ENCODE measurements at places on chromosomes 4 and X. TPM values are rescaled to one million over a fixed set of nuclear protein-coding genes. Genes with fewer than 3 reads are reported as not detected.
A peak's percentile ranks its signal among the peaks of the same experiment; 100 is the strongest.

MAGIX gene
- total RNA-seq = 1.5 TPM

GRCh38 chr4:114466299-114466698, 132.3 kb upstream of the UGT8 start:
- no peak overlapping the region for H3K27ac ChIP-seq
- peaks cover 14% of the 10 kb centered on the region for H3K27me3 ChIP-seq
- no peaks in the 10 kb centered on the region for H3K36me3 ChIP-seq

DNA sequence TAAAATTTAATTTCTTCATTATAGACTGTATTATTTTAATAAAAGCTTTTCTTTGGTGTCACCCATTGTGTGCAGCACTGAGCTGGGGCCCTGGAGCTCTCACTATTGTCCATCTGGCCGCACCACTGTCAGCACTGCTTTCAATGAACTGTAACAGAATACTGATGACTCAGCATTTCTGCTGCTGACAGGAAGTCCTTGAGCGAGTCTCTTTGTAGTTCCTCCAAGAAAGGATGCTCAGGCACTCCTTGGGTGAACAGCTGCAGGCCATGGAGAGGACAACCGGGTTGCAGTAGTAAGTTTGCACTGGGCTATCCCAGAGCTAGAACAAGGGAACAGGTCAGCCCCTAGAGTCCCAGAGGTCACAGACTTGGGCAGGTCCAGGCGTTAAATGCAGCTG, 81.6 kb downstream of the SORBS2 start:
- H3K4me3 ChIP-seq = no peak overlapping the region
- peaks cover 11% of the 10 kb centered on the region for H3K27me3 ChIP-seq
- peaks cover 13% of the 10 kb centered on the region for H3K4me1 ChIP-seq
- H3K27ac ChIP-seq = no peak overlapping the region
- DNase-seq = no peak
- H3K36me3 ChIP-seq = no peaks in the 10 kb centered on the region

- H3K27ac ChIP-seq = no peak overlapping the region
- H3K4me3 ChIP-seq = no peak overlapping the region
- peaks cover 5% of the 10 kb centered on the region for H3K4me1 ChIP-seq
- H3K27me3 ChIP-seq = no peaks in the 10 kb centered on the region
- H3K36me3 ChIP-seq = no peaks in the 10 kb centered on the region
These were observed 170.7 kb downstream of the SLIT2 start for GRCh38 chr4:20422398-20422797.

HMX1 gene
- total RNA-seq = not detected

SRD5A3 gene
- 5.7 TPM for total RNA-seq

- no peaks in the 10 kb centered on the region for H3K36me3 ChIP-seq
- H3K27ac ChIP-seq = no peak overlapping the region
- H3K27me3 ChIP-seq = peaks cover 7% of the 10 kb centered on the region
- H3K4me3 ChIP-seq = no peak overlapping the region
These were observed 32.3 kb downstream of the SUPT20HL1 start for GRCh38 chrX:24392709-24393108.

FRMD7 gene
- not detected for total RNA-seq

VSIG4 gene
- total RNA-seq = not detected

- H3K4me3 ChIP-seq = no peak overlapping the region
- H3K4me1 ChIP-seq = peaks cover 5% of the 10 kb centered on the region
- no peak for DNase-seq
- H3K27me3 ChIP-seq = no peaks in the 10 kb centered on the region
- H3K36me3 ChIP-seq = no peaks in the 10 kb centered on the region
These were observed 58.0 kb downstream of the PPEF2 start for GRCh38 chr4:75844151-75844662.

GRCh38 chr4:113613503-113613902, 148.0 kb downstream of the CAMK2D start:
- H3K27me3 ChIP-seq = no peaks in the 10 kb centered on the region
- H3K36me3 ChIP-seq = peaks cover 15% of the 10 kb centered on the region
- H3K4me3 ChIP-seq = no peak overlapping the region
- DNase-seq = no peak
- peak overlapping the region; percentile 2 for H3K27ac ChIP-seq

DNA sequence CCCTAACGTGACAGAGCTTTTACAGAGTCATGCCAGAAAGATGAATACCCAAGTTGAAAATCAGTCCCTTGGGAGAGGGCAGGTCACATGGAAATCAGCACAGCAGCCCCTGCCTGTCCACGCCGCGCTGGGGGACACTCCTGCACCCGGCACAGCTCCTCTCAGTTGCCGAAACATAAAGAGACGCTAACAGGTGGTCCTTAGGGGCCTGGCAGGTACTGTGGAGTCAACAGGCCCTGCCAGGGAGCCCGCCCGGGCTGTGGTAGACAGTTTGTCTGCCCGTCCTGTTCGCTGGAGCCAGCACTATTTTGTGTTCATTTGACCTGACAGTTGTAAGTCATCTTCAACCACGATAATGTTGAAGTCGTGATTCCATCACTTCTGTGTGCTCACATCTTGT, 30.5 kb downstream of the NELFA start:
- H3K27ac ChIP-seq = no peak overlapping the region
- no peak overlapping the region for H3K4me3 ChIP-seq
- H3K4me1 ChIP-seq = no peaks in the 10 kb centered on the region
- H3K27me3 ChIP-seq = no peaks in the 10 kb centered on the region

- no peak overlapping the region for H3K4me3 ChIP-seq
- peaks cover 13% of the 10 kb centered on the region for H3K4me1 ChIP-seq
- no peaks in the 10 kb centered on the region for H3K36me3 ChIP-seq
- H3K27ac ChIP-seq = no peak overlapping the region
- DNase-seq = no peak
These were observed 31.4 kb upstream of the RBPJ start for GRCh38 chr4:26289401-26289800.

- no peaks in the 10 kb centered on the region for H3K27me3 ChIP-seq
- H3K4me1 ChIP-seq = no peaks in the 10 kb centered on the region
- no peaks in the 10 kb centered on the region for H3K36me3 ChIP-seq
- H3K27ac ChIP-seq = no peak overlapping the region
These were observed 135.7 kb upstream of the SCML1 start for GRCh38 chrX:17601441-17602200.

TEX11 gene
- total RNA-seq = not detected

GRCh38 chr4:113292371-113293042, 243.1 kb downstream of the ANK2 start:
- no peak overlapping the region for H3K27ac ChIP-seq
- no peaks in the 10 kb centered on the region for H3K36me3 ChIP-seq
- DNase-seq = no peak
- H3K4me3 ChIP-seq = no peak overlapping the region
- H3K27me3 ChIP-seq = no peaks in the 10 kb centered on the region
- H3K4me1 ChIP-seq = no peaks in the 10 kb centered on the region

CD38 gene
- total RNA-seq = 5.8 TPM

DNA sequence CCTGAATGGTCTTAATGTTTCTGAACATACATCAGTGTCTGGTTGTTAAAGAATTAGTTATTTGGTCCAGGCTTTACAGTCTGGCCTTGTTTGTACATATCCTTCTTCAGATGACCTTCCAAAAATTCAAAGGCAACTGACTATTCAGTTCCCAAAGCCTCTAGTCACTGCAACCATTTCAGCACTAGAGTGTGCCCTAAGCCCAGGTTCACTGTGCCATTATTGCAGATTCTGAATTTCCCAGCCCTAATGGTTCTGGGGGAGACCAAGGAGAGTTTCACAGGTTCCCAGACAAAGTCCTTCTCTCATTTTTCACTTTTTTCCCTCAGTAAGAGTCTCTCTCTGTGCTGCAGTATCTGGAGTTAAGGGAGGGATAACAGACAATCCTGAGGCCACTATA, 235.8 kb downstream of the TRAM1L1 start:
- no peaks in the 10 kb centered on the region for H3K36me3 ChIP-seq
- H3K4me1 ChIP-seq = no peaks in the 10 kb centered on the region
- no peaks in the 10 kb centered on the region for H3K27me3 ChIP-seq
- H3K27ac ChIP-seq = no peak overlapping the region

GRCh38 chr4:37762991-37763368, 63.5 kb upstream of the PGM2 start:
- no peak overlapping the region for H3K27ac ChIP-seq
- peaks cover 10% of the 10 kb centered on the region for H3K4me1 ChIP-seq
- no peaks in the 10 kb centered on the region for H3K36me3 ChIP-seq
- no peak for DNase-seq

- no peak overlapping the region for H3K4me3 ChIP-seq
- H3K4me1 ChIP-seq = no peaks in the 10 kb centered on the region
- no peak overlapping the region for H3K27ac ChIP-seq
- no peak for DNase-seq
- no peaks in the 10 kb centered on the region for H3K36me3 ChIP-seq
- peaks cover 24% of the 10 kb centered on the region for H3K27me3 ChIP-seq
These were observed 28.6 kb upstream of the CYP2U1 start for GRCh38 chr4:107902715-107903114.

DNA sequence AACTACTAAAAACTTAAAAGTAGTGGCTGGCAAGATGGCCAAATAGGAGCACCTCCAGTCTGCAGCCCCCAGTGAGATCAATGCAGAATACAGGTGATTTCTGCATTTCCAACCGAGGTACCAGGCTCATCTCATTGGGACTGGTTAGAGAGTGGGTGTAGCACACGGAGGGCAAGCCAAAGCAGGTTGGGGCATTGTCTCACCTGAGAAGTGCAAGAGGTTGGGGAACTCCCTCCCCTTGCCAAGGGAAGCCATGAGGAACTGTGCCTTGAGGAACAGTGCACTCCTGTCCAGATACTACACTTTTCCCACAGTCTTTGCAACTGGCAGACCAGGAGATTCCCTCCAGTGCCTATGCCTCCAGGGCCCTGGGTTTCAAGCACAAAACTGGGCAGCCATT, 311.1 kb downstream of the PAPSS1 start:
- H3K4me1 ChIP-seq = no peaks in the 10 kb centered on the region
- DNase-seq = no peak
- no peak overlapping the region for H3K4me3 ChIP-seq
- H3K27ac ChIP-seq = no peak overlapping the region

DNA sequence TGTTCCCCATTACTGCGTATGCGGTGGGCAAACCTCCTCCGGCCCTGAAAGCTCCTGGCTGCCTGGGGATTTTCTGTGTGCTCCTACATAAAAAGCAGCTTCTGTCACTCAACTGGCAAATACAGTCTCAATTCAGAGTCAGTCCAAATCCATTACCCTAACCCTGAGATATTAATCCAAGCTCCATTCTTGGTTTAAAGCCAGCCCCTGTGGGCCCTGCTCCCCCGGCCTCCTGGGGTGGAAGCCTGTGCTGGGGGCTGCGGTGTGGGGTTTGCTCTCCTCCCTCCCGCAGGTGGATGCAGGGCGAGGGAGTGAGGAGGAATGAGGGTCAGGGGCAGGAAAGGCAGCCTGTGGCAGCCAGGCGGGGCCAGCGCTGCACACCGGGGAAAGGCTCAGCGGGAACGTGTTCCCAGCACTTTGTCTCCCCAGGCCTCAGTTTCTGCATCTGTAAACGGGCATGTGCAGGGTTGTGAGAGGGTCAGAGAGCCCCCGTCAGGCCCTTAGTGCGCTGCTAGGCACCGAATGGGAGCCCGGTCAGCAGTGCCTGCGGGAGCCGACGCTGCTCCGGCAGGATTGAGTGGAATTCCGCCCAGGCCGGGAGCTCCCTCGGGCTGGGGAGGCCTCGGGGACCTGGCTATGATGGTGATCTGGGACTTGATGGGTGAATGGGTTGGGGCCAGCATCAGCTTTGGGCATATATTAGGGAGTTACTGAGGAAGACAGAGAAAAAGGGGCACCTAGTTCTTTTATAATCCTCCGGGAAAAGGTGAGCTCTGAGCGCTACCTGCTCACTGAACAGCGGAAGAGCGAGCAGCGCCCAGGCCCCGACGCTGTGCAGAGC, 6.3 kb upstream of the RGS12 start:
- peaks cover 12% of the 10 kb centered on the region for H3K27me3 ChIP-seq
- H3K4me1 ChIP-seq = peaks cover 15% of the 10 kb centered on the region
- H3K27ac ChIP-seq = peak overlapping the region; percentile 66
- H3K36me3 ChIP-seq = no peaks in the 10 kb centered on the region

- no peak overlapping the region for H3K27ac ChIP-seq
- H3K4me3 ChIP-seq = no peak overlapping the region
- peaks cover 26% of the 10 kb centered on the region for H3K4me1 ChIP-seq
- no peak for DNase-seq
- no peaks in the 10 kb centered on the region for H3K36me3 ChIP-seq
These were observed 4.1 kb upstream of the WFS1 start for GRCh38 chr4:6265546-6265945.

BEX2 gene
- 13.1 TPM for total RNA-seq

DNA sequence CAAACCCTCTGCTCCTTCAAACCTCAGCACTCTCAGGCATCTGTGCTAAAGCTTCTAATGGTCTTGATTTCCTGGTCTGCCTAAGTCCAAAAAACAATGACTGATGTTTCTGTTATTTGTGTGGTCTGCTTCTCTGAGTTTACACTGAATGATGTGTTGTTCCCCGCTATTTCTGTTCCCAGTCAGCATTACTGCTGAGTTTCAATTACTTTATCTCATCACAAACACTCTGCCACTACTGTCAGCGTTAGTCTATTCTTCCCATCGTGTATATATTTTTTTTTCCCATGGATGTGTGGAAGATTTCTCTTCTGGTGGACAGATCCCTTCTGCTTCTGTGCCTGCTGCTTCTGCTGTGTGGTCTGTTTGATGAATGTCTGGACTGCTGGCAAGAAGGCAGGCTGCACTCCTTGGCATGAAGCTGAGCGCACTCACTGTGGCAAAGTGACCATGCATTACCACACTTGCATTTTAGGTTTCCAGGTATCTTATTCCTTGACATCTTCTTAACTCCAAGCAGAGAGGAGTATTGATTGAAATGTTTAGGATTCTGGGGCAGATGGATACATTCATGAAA, 106.9 kb upstream of the PAQR3 start:
- no peaks in the 10 kb centered on the region for H3K36me3 ChIP-seq
- H3K27ac ChIP-seq = no peak overlapping the region
- no peak overlapping the region for H3K4me3 ChIP-seq
- H3K4me1 ChIP-seq = no peaks in the 10 kb centered on the region
- no peak for DNase-seq

CXCL1 gene
- total RNA-seq = not detected

TNMD gene
- total RNA-seq = not detected

SLC6A8 gene
- total RNA-seq = 0.81 TPM

GAGE1 gene
- total RNA-seq = not detected

GRIA3 gene
- not detected for total RNA-seq

ZIC3 gene
- not detected for total RNA-seq

DNA sequence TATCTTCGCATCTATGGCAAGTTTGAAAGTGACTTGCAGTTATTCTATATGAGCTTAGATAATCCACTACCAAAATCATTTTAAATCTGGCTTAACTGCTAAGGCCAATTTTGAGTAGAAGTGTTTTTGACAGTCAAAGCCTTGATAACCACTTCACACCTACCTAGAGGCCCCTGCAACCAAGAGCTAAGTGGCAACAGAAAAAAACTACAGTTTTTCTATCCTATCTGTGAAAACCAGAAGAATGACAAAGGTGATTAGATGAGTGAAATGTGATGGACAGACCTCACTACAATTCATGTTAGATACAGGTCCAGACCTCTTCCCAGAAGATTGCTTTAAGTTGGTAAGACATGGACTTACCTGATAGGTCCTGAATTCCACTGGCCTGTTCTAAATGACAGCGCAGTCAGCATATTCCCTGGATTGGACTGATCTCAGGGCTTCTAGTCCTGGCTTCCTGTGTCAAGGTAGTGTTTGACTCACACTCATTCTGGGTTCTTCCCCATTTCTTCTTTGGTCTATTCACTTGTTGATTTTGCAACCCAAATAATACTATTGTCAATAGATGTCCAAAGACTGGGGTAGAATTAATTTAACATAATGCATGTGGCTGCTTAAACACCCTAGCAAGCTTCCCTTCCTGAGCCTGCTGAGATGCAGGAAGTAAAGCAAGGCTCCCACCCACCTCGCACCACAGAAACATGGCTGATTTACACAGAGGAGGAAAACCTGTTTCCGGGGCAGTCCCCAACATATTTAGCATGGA, 65.1 kb downstream of the PPP3CA start:
- peaks cover 76% of the 10 kb centered on the region for H3K4me1 ChIP-seq
- H3K27me3 ChIP-seq = no peaks in the 10 kb centered on the region
- H3K27ac ChIP-seq = peak overlapping the region; percentile 75
- peak overlapping the region; percentile 64 for H3K4me3 ChIP-seq
